ENCODE measurements at places on chromosomes 13 and 19. TPM values are rescaled to one million over a fixed set of nuclear protein-coding genes. Genes with fewer than 3 reads are reported as not detected.

DNA sequence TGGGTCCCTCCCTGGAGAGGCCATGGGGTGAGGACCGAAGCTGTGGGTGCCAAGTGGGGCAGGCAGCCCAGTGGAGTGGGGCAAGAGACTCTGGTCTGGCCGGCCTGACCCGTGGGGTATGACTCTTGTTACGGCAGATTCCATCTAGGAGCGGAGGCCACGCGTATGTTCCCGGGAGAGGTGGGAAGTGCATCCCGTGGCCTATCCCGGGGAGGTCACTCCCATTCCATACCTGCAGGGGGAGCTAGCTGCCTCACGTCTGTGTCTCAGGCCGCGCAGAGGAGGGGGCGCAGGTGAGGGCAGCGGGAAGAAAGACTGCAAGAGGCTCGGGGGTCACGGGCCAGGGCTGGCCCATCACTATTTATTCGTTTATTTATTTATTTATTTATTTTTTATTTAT lies 4.9 kb downstream of the CSNK1G2 start:
- no peak overlapping the region for H3K27ac ChIP-seq
- no peak for DNase-seq
- H3K36me3 ChIP-seq = peaks cover 7% of the 10 kb centered on the region
- H3K27me3 ChIP-seq = no peaks in the 10 kb centered on the region

DNA sequence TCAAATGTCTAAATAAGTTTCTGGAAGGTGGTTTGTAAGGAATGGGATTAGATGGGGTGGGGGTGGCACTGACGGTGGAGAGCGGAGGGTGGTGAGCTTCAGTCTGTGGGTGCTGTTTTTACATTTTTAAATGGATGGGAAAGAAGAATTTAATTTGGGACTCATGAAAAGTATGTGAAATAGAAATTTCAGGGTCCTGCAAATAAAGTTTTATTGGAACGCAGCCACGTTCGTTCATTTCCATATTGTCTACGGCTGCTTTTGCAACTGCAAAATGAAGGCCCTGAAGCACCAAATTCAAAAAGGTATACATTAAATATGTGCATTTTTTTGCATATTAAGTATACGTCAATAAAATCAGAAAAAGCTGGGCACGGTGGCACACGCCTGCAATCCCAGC lies 9.9 kb downstream of the KANK2 start:
- H3K27ac ChIP-seq = no peak overlapping the region
- DNase-seq = no peak
- H3K27me3 ChIP-seq = no peaks in the 10 kb centered on the region
- no peaks in the 10 kb centered on the region for H3K4me1 ChIP-seq

DNA sequence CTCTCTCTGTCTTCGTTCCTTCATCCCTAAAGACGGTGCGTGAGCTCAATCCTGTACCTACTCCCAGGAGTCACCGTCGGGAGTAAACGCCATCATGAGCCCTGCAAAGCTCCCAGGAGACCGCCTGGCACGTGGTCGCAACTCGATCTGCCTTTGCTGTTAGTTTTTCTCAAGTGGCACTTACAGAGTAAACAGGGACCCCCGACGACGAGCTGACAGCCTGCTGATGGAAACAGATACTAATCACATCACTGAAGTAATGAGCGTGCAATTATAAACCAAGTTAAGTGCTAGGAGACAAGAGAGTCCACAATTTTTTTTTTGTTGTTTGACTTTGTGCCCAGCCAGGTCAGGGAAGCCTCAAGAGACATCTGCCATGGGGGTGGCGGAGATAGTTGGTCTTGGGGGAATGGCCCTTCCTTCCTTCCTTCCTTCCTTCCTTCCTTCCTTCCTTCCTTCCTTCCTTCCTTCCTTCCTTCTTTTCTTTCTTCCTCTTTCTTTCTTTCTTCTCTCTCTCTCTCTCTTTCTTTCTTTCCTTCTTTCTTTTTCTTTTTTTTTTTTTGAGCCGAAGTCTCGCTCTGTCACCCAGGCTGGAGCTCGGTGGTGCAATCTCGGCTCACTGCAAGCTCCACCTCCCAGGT lies 23.6 kb downstream of the CACNG6 start:
- no peaks in the 10 kb centered on the region for H3K36me3 ChIP-seq
- no peak for DNase-seq
- no peaks in the 10 kb centered on the region for H3K4me1 ChIP-seq
- no peak overlapping the region for H3K4me3 ChIP-seq

- no peaks in the 10 kb centered on the region for H3K27me3 ChIP-seq
- no peaks in the 10 kb centered on the region for H3K4me1 ChIP-seq
- no peaks in the 10 kb centered on the region for H3K36me3 ChIP-seq
- H3K4me3 ChIP-seq = no peak overlapping the region
- DNase-seq = no peak
Observed at GRCh38 chr13:83377491-83377890, 504.8 kb downstream of the SLITRK1 start.

GRCh38 chr19:5120833-5121232 lies 151.9 kb downstream of the KDM4B start:
- peaks cover 7% of the 10 kb centered on the region for H3K36me3 ChIP-seq
- H3K4me3 ChIP-seq = no peak overlapping the region
- no peak for DNase-seq
- no peaks in the 10 kb centered on the region for H3K4me1 ChIP-seq
- no peaks in the 10 kb centered on the region for H3K27me3 ChIP-seq
- no peak overlapping the region for H3K27ac ChIP-seq

GRCh38 chr13:97826421-97827012 lies 127.0 kb upstream of the IPO5 start:
- no peak overlapping the region for H3K4me3 ChIP-seq
- no peaks in the 10 kb centered on the region for H3K4me1 ChIP-seq
- H3K27ac ChIP-seq = no peak overlapping the region
- DNase-seq = no peak

- no peaks in the 10 kb centered on the region for H3K27me3 ChIP-seq
- no peak overlapping the region for H3K4me3 ChIP-seq
- H3K4me1 ChIP-seq = no peaks in the 10 kb centered on the region
- H3K36me3 ChIP-seq = no peaks in the 10 kb centered on the region
- H3K27ac ChIP-seq = no peak overlapping the region
- no peak for DNase-seq
Observed at GRCh38 chr13:80931118-80931517, 590.2 kb upstream of the SPRY2 start.

DNA sequence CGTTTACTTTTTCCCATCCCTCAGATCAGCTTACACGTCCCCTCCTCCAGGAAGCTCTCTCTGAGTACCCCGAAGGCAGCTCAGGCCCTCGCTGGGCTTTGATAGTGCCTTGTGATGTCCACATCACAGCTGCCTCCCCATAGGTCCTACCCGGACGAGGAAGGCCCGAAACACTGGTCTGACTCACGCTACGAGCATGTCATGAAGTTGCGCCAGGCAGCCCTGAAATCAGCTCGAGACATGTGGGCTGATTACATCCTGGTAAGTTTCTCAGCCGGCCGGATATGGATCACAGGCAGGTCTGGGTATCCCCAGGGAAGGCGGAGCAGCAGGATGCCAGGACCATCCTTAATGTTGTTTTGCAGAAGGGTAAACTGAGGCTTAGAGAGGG lies 4.8 kb downstream of the COLGALT1 start:
- peaks cover 13% of the 10 kb centered on the region for H3K4me1 ChIP-seq
- H3K27me3 ChIP-seq = no peaks in the 10 kb centered on the region
- H3K27ac ChIP-seq = no peak overlapping the region
- no peak for DNase-seq
- peaks cover 19% of the 10 kb centered on the region for H3K36me3 ChIP-seq
- no peak overlapping the region for H3K4me3 ChIP-seq

- H3K36me3 ChIP-seq = no peaks in the 10 kb centered on the region
- no peak for DNase-seq
- H3K4me3 ChIP-seq = no peak overlapping the region
- no peak overlapping the region for H3K27ac ChIP-seq
- H3K4me1 ChIP-seq = no peaks in the 10 kb centered on the region
Observed at GRCh38 chr19:28543244-28543776, 669.6 kb downstream of the UQCRFS1 start.

DNA sequence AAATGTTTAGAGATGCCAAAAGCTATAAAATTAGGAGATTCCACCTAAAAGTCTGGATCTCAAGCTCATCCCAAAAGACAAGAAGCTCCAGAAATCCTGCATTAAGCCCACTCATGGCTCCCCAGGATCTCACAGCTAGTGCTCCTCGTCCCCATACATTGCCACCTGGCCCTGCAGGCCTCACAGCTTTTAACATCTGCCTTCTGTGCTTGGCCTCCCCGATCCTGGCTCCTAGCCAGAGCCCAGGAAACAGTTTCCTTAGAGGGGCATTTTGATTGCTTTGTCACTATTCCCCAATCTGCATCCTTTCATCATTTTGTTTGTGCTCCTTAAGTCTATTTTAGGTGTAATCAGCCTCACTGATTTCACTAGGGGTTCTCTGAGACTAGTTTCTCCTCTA lies 14.5 kb upstream of the DCT start:
- no peaks in the 10 kb centered on the region for H3K4me1 ChIP-seq
- H3K36me3 ChIP-seq = no peaks in the 10 kb centered on the region
- no peak overlapping the region for H3K4me3 ChIP-seq
- H3K27me3 ChIP-seq = no peaks in the 10 kb centered on the region

DNA sequence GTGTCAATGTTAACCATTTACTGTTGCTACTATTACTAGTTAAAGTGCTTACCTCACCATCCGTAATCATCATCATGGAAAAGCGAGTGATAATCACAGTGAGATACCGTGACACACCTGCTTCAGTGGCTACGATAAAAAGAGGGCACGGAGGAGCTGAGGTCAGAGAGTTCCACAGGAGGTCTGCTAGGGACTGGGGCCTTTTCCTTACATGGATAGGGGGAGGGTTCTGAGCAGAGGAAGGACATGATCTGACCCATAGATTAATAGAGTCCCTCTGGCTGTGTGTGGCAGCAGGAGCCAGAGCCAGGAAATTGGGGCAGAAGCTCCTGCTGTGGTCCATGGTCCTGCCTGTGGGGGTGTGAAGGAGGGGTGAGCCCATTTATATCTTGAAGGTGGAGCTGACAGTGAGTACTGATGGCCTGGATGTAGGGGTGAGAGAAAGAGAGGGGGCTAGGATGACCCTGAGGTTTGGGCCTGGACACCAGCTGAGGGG lies 136.7 kb downstream of the SIPA1L3 start:
- H3K4me3 ChIP-seq = no peak overlapping the region
- H3K36me3 ChIP-seq = no peaks in the 10 kb centered on the region
- DNase-seq = no peak
- no peak overlapping the region for H3K27ac ChIP-seq
- H3K27me3 ChIP-seq = no peaks in the 10 kb centered on the region

DNA sequence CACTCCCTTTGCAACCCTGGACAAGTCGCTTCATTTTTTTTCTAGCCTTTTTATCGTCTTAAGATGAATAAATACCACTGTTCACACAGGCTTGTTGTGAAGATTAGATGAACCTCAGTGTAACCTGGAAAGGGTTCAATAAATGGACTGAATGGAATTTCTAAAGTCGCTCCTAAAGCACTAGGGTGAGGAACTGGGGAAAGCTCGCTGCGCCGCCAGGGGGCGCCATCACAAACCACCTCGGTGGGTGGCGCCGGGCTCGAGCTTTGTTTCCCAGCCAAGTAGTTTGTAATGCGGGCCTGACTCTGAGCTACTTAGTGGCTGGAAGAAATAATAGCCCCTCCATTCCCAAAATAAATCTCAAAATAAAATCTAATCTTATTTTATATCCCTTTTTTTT lies 2.2 kb upstream of the CEACAM6 start:
- H3K27me3 ChIP-seq = no peaks in the 10 kb centered on the region
- H3K27ac ChIP-seq = no peak overlapping the region
- no peak overlapping the region for H3K4me3 ChIP-seq
- H3K36me3 ChIP-seq = no peaks in the 10 kb centered on the region
- peaks cover 3% of the 10 kb centered on the region for H3K4me1 ChIP-seq

GRCh38 chr19:33363476-33363875 lies 10.0 kb upstream of the CEBPG start:
- H3K27me3 ChIP-seq = no peaks in the 10 kb centered on the region
- H3K4me1 ChIP-seq = no peaks in the 10 kb centered on the region
- H3K36me3 ChIP-seq = no peaks in the 10 kb centered on the region
- H3K4me3 ChIP-seq = no peak overlapping the region

DNA sequence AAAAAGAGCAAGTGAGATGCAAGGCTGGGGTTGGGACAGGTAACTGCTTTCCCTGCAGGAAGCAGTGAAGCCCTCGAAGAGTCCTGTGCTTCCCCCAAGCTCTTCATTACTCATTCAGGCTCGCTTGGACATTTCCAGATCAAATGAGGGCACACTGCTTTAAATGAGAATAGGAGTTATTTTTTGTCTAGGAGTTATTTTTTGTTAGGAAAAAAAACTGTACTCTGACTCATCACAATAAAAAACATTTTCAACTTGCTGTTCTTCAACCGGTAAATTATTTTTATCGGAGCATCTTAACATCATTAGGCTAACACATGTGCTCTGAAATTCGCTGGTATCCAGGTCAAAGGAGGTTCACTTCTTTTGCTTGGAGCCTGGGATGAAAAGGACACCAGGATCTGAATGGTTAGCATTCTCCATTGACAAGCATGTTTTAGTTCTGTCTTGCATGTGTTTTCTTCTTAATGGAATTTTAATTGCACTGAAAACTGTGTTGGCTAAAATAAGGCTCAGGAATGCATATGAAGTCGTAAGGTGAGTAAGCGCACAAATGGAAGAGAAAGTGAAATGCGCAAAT lies 80.7 kb upstream of the STK24 start:
- H3K36me3 ChIP-seq = no peaks in the 10 kb centered on the region
- H3K4me1 ChIP-seq = peaks cover 5% of the 10 kb centered on the region
- no peak for DNase-seq
- no peak overlapping the region for H3K27ac ChIP-seq
- no peaks in the 10 kb centered on the region for H3K27me3 ChIP-seq
- H3K4me3 ChIP-seq = no peak overlapping the region

GRCh38 chr19:55640043-55640576 lies 692 bp upstream of the ZNF580 start:
- H3K27ac ChIP-seq = peak overlapping the region; percentile 69
- no peaks in the 10 kb centered on the region for H3K27me3 ChIP-seq
- H3K36me3 ChIP-seq = peaks cover 3% of the 10 kb centered on the region
- H3K4me3 ChIP-seq = peak overlapping the region; percentile 83

- peaks cover 8% of the 10 kb centered on the region for H3K27me3 ChIP-seq
- H3K27ac ChIP-seq = no peak overlapping the region
- no peaks in the 10 kb centered on the region for H3K4me1 ChIP-seq
- H3K36me3 ChIP-seq = no peaks in the 10 kb centered on the region
- no peak for DNase-seq
- H3K4me3 ChIP-seq = no peak overlapping the region
Observed at GRCh38 chr19:11269408-11269807, 7.1 kb upstream of the DOCK6 start.

DNA sequence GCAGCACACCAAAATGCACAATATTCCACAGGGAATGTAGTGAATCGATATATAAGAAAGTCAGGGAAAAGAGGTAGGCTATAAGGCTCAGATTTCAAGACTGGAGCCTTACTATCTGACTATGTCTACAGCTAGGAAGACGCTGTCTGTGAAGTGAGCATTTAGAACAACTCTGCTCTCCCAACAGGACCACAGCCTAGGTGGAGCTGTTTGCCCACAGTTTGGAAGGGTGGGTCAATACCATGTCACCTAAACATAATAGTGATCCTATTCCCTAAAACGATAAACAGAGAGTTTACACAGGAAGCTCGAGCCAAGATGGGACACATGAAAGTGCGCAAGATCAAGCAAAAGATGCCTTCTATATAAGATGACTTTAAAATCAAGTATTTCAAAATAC lies 2486.0 kb upstream of the PCDH20 start:
- H3K36me3 ChIP-seq = no peaks in the 10 kb centered on the region
- DNase-seq = no peak
- H3K27me3 ChIP-seq = no peaks in the 10 kb centered on the region
- no peak overlapping the region for H3K4me3 ChIP-seq
- H3K27ac ChIP-seq = no peak overlapping the region
- no peaks in the 10 kb centered on the region for H3K4me1 ChIP-seq

SBNO2 gene
- total RNA-seq = 98.6 TPM

DHDH gene
- total RNA-seq = 1.2 TPM

ZNF723 gene
- not detected for total RNA-seq

FLT3LG gene
- total RNA-seq = 115 TPM

CDX2 gene
- total RNA-seq = not detected

ZNF256 gene
- total RNA-seq = 12.4 TPM

LYPD3 gene
- total RNA-seq = 3.3 TPM

ODAD3 gene
- not detected for total RNA-seq
